Glutamatergic neuron (in vitro differentiated cells): ENCODE measurements at places on chromosomes 1 and 21. TPM values are rescaled to one million over a fixed set of nuclear protein-coding genes. Genes with fewer than 3 reads are reported as not detected.
A peak's percentile ranks its signal among the peaks of the same experiment; 100 is the strongest.

Gene PYCR2
- total RNA-seq, result 36.6 TPM

Gene ANKRD45
- total RNA-seq, result 4.7 TPM

Gene HSD3B2
- total RNA-seq, result not detected

Gene LCE3E
- not detected for total RNA-seq

Gene S100A6
- total RNA-seq, result 41.9 TPM

DNA sequence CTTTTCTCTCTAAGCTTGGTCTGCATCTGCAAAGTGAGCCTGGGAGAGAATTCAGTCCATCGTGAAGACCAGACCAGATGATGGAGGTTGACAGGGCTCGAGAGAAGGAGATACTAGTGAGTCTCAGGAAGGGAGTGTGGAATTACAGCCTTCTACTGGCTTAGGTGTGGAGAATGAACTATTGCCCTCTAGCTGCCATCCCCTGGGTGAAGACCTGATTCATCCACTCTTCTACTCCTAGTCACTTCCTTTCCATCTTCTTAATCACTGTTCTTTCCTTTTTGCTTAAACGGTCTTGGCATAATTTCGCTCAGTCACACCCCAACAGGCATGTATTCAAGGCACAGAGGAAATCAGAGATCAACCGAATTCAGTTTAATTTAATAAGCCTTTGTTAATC lies 34.0 kb upstream of the HSD17B7 start:
- no peak for DNase-seq

GRCh38 chr1:94958081-94958480 lies 31.2 kb upstream of the CNN3 start:
- no peak for DNase-seq

GRCh38 chr1:227912866-227913265 lies 34.9 kb downstream of the WNT9A start:
- DNase-seq, result peak; percentile 20

DNA sequence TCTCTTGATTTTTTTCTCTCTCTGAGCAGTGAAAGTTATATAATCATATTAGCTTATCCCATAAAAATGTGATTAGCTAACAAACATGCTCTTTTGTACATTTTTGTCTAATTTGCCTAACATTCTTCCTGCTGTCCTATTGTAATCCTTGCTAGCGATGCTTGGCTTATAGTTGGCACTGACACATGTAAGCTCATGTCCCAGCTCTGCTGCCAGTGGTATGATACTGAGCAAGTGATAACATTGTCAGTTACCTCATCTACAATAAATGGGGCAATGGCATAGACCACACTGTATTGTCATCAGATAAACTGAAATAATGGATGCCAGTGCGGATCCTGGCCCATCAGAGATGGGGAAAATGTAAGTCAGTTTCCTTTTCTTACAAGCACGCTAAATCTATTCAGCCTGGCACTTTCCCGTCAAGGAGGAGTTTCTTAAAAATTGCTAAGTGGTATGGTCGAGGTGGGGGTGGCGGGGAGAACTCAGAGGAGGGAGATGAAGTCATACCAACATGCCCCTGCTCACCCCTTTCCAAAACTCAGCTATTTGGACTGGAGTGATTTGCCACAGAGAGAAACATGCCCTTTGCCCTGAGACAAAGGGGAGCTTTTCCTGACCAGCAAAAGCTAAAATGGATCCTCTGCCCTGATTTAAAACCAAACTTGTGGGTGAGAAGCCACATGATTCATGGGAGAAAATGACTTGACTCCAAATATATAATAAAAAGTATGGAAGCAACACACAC lies 1.3 kb downstream of the FYB2 start:
- DNase-seq, result no peak

DNA sequence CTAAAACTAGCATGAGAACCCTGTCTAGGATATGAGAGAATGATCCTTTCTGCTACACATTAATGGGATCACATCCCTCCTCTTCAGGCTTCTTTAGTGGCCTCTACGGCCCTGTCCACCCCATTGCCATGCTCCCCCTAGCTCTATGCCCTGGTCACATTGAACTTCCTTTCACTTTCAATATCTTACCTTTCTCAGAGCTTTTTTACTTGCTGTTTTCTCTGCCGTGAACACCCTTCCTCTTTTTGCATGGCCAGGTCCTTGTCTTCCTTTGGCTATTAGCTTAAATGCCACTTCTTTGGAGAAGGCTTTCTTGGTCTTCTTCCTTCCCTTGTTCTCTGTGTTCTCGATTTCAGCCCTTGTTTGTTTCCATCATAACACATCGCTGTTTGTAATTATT lies 97.4 kb downstream of the GIPC2 start:
- DNase-seq, result no peak

DNA sequence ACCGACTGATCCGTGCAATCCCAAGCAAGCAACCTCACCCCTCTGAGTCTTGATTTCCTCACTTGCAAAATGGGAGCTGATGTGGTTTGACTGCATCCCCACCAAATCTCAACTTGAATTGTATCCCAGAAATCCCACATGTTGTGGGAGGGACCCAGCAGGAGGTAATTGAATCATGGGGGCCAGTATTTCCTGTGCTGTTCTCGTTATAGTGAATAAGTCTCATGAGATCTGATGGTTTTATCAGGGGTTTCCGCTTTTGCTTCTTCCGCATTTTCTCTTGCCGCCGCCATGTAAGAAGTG lies 58.4 kb downstream of the FHAD1 start:
- DNase-seq, result no peak

DNA sequence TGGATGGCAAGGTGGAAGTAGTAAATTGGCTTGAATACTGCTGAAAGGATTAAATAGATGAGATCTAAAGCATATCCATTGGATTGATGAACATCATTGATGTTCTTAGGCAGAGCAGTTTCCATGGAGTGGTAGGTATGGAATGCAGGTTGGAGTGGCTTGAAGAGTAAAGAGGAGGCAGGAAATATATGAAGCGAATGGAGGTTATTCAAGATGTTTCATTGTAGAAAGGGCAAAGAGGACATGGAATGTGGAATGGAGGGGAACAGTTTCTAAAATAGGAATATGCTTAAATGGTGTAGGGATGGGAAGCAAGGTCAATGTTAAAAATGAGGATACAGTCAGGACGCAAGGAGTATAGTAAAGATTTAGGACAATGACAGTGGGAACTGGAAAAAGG lies 6.1 kb downstream of the OSBPL9 start:
- DNase-seq, result no peak

DNA sequence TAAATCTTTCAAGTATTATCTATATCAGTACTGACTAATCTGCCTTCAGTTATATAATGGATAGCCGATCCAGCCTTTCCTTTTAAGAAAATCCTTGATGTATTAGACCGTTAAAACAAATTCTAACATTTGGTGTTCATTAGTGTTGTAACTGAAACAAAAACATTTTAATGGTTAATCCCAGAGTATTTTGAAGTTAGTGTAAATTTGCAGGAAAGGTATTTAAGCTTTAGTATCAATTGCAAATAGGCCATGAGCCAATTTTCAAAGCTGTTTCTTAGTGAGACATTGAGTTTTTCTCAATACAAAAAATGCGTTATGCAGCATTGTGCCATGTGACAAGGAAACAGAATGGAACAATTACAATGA lies 29.6 kb downstream of the DISP1 start:
- no peak for DNase-seq

DNA sequence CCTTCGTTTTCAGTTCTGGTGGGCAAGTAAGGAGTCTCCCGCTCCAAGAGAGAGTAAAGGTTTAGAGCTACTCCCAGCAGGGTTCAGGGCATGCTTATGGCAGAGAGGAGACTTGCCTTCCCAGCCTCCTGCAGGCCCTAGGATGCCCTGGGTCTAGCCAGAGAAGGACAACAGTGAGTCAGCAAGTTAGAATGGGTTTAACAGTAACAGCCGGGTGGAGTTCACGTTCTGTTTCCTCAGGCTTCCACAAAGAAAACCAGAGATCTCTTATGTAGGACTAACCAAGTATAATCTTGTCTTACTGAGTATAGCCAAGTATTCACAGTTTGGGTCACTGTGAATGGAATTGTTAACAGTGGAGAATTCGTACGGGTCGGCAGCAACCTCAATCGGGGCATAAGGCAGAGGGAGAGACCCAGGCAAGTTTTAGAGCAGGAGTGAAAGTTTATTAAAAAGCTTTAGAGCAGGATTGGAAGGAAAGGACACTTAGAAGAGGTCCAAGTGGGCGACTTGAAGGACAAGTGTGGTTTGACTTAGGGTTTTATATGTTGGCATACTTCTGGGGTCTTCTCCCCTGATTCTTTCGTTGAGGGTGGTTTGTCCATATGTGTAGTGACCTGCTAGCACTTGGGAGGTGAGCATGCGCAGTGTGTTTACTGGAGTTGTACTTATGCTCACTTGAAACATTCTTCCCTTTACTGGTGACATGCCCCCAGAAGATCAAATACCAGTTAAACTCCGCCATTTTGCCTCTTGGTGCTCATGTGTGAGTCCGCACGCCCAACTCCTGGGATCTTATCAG lies 4.5 kb downstream of the OVAAL start:
- DNase-seq, result no peak

- DNase-seq, result no peak
These were observed 72.4 kb downstream of the ELAVL4 start for GRCh38 chr1:50181027-50181663.

GRCh38 chr1:17719874-17720273 lies 35.3 kb upstream of the ACTL8 start:
- no peak for DNase-seq

DNA sequence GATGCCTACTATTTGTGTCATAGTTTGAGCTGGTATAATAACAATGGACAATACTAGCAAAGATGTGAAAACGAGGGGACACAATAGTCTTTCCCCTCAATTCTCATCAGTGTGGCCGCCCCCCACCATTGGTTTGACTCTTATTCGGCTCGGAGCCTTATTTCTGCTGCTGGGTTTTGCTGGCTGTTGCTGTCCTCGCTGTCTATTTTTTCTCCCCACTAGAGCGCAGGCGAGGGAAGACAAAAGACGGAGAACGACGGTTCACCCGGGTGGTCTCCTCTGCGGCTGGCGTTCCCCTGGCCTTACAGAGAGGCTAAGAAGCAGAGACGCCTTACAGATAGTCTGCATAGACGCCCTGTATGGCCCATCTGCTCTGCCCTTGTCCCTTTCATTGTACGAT lies 19.4 kb downstream of the CLIC6 start:
- peak; percentile 82 for DNase-seq

GRCh38 chr1:95888941-95889390 lies 655.0 kb downstream of the RWDD3 start:
- DNase-seq, result no peak

GRCh38 chr1:229896306-229896705 lies 170.7 kb upstream of the GALNT2 start:
- no peak for DNase-seq

DNA sequence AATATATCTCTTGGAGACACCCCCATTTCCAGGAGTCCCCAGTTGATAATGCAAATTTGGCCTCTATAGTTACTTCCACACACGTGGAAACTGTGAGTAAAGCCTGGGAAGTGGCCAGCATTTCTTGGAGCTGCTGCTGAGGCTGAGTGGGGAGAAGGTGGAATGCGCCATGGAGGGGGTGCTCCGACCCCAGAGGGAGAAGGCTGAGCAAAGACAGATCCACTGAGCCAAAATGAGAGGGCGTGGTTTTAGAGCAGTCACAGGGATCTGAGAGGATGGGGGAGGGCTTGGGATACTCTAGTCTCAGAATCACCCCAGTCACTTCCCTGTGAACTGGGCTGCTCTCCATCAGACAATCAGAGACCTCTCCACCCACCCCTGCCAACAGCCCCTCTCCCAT lies 38.7 kb downstream of the TRIM62 start:
- no peak for DNase-seq

DNA sequence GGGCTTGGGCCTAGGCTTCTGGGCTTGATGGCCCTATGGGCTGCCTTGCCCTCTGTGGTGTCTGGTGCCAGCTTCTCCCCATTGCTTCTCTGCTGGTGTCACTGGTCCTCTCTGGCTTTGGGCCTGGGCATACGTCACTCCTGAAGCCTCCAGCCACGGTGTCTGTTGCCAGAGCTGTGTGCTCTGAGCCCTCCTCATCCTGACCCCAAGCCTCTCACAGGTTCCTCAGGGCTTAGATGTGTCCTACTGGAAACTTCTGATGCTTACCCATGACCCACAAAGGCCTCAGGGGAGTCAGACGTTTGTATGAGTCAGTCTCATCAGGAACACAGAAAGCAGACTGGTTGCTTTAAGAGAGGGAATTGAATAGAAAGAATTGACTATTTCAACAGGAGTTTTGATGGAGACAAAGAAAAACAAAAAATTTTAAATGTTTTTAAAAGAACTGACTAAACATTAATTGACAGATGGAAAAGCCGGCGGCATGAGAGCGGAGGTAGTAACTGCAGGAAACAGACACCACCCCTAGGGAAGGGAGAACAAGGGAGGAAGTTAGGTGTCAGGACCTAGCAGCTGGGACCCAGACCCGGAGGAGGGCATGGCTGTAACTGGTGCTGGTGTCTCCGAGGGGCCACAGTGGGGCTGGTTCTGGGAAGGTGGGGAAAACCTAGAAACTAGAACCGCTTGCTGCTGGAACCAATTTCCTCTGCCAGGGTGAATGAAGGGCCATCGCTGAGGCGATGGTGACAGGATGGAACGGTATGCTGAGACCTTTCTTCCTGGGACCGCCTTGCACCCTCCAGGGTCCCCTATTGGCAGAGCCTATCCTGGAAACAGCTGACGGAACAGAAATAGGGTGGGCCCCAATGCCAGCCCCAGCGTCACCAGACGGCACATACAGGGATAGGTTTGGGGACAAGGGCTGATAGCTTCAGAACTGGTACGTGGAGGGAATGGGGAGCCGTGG lies 40.0 kb upstream of the CITED4 start:
- no peak for DNase-seq

DNA sequence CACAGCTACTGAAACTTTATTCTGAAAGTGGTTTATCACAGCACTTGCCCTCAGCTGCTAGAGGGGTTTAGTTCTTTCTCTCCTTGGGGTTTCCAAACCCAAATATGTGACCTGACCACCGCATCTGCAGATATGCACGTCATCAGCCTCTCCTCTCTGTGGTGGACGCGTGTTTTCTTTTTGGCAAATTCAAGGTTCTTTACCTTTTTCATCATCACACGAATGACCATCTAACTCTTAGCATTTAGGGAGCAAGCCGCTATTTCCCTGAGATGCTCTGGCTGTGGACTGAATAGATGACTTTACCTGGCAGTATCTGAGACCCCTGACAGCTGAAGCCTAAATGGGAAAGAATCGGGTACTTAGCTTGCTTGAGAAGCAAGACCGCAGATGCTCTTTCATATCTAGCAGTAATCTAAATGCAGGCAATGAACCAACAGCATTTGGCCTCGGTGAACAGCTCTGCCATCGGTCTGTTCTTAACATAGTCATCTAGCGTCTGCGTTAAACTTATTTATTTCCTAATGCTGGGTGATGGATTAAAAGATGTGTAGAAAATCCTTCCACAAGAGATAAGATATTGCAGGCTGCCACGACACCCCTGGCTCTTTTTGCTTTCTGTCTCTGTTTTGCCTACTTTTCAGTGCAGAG lies 463.4 kb downstream of the CAMTA1 start:
- DNase-seq, result no peak
